ENCODE measurements at places on chromosomes 16 and 17. TPM values are rescaled to one million over a fixed set of nuclear protein-coding genes. Genes with fewer than 3 reads are reported as not detected.

GRCh38 chr16:30421010-30421409 is 8.8 kb downstream of the DCTPP1 start:
- no peak overlapping the region for H3K27ac ChIP-seq
- H3K4me1 ChIP-seq: peaks cover 22% of the 10 kb centered on the region
- peaks cover 61% of the 10 kb centered on the region for H3K36me3 ChIP-seq
- no peak overlapping the region for H3K4me3 ChIP-seq

The CNTNAP1 gene
- 1.3 TPM for total RNA-seq

The SPIRE2 gene
- total RNA-seq: 1.9 TPM

GRCh38 chr16:35744084-35744483 is 2284.7 kb downstream of the TP53TG3F start:
- H3K4me3 ChIP-seq: no peak overlapping the region
- no peak overlapping the region for H3K27ac ChIP-seq

The PRR15L gene
- total RNA-seq: not detected
